ENCODE measurements at places on chromosomes 3 and 15.

- DNase-seq, result no peak
These were observed 343.9 kb upstream of the TPM1 start for GRCh38 chr15:62698646-62699045.

DNA sequence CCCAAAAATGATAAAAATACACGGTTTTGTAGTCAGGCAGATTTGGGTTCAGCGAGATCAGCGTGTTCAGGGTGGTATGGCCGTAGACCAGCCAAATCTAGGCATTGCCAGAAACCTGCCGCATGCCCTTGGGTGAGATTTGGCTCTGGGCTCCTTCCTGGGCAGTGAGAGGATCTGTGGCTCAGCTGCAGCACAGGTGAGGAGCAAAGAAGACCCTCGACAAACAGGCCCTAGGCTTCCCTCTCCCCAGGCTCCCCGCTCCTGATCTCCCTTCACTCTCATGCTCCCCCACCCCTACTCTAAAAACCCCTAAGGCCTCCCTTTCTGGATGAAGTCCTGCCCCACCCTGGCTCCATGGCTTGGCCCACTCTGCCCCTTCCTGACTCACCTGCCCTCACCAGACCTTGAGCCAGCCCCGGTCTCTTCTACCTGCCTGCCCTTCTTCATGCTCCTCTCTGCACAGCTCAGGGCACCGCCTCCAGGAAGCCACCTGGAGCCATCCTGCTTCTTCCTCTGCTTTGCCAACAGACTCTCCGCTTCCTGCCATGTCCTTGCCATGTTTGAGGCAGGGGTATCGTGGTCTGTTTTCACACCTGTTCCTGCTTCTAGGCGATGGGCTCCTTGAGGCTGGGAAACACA is 88.1 kb downstream of the CORO2B start:
- DNase-seq, result no peak

DNA sequence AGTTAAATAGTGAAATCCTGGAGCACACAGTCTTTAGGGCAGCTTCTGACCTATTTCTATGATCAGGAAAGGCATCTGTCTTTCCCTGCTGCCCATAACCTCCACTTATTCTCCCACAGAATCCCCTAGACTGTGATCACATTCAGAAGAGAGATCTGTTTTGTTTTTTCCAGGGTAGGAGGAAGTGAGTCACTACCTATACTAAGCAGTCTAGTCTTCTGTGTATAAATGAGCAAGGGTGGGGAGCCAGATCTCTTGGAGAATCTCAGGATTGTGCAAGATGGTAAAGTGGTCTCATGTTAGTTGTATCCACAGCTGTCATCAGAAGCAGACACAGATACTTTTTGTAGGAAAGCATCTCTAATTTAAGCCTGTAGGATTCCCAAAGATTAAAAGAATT is 11.8 kb upstream of the FBXO22 start:
- no peak for DNase-seq

DNA sequence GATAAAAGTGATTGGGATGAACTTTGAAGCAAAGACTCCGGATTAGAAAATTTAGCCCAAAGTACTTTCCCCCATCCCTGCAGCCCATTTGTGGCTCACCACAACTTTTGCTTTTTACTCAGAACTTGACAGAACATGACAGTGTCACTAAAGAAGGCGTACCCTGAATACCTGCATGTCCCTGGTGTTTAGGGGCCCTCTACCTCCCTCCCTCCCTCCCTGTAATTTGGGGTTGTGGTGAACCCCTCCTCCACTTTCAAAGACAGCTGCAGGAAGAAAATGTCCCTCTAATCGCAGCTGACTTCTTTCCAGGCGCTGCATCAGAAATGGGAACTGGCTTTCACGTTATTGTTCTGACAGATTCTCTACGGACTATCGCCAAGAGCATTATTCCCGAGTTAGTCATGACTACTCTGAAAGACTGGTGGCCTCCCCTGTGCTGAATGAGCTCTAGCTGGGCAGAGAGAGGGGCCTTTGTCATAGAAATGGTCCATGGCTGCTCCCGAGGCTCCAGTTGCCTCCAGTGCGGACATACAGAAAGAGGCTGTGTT is 93.2 kb upstream of the ARHGEF3 start:
- DNase-seq, result peak; percentile 18

- DNase-seq, result no peak
These were observed 3.1 kb upstream of the RPAP1 start for GRCh38 chr15:41546851-41547786.

GRCh38 chr15:92907896-92908712 is 8.0 kb downstream of the CHD2 start:
- DNase-seq, result peak; percentile 68

DNA sequence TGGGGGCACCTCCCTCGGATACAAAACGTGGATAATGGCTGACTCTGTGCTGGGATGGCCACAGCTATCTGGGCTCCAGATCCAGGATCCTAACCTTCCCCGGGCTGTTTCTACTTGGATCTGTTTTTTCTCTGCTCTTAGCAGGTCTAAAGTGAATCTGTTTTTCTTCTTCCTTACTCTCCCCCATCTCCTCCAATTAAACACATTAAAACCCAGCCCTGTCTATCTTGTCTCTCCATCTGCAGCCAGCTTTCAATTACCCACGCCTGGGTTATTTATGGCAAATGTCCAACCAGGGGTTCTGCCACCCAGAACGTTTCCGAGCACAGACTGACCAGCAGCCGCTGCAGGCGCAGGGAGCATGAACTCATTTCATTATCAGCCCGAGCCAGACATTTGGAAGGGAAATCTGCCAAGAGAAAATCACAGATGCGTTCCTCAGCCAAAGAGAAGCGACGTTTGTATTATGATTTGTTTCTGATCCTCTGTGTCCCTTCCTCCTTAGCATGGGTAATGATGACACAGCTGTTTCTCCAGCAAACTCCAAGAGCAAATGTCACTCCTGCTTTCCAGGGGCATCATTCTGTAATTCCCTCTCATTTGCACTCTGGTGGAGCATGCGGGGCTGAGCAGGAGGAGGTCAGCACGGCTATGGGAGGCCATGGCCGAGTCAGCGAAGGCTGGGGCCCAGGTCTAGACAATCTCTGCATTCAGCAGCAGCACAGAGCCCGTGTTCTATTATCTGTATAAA is 42.0 kb downstream of the UMPS start:
- no peak for DNase-seq

DNA sequence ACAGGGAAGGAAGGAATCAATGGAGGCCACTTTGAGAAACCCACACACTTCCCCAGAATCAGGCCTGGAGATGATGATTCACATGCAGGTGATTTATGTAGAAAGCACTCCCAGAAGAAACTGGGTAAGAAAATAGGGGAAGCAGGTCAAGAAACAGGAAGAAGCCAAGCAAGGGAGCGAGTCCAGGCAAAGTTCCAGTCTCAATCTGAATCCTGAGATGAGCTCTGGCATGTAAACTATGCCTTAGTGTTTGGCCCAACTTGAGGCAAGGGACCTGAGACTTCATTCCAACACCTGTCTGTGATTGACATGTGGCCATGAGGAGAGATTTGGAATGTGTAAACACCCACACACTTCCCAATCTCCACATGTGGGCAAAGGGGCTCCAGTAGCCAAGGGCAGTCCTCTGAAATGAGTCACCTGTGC is 61.6 kb upstream of the CTNNB1 start:
- no peak for DNase-seq

DNA sequence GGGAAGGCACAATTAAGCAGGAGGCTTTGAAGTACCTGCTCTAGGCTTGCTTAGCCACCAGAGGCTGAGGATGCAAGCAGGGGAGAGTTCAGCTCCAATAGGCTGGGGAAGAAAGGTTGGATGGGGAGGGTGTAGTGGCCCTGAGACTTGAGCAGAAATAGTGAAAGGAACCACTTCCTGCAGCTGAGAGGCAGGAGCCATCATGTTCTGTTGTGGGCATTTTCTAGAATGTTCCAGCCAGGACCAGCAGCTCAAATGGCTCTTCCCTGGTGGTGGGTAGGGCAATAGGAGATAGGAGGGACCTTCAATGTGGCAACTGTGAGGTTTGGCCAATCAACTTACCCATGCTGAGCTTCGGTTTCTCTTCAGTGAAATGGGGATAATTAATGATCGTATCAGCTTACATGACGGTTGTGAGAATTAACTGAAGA is 79.1 kb upstream of the CGNL1 start:
- DNase-seq, result no peak

GRCh38 chr3:142888099-142888480 is 793 bp downstream of the PCOLCE2 start:
- DNase-seq, result no peak

- DNase-seq, result no peak
These were observed 154.3 kb downstream of the PLCL2 start for GRCh38 chr3:17038900-17039553.

GRCh38 chr3:55691141-55691540 is 204.0 kb upstream of the WNT5A start:
- DNase-seq, result no peak

GRCh38 chr3:130711565-130712324 is 34.9 kb downstream of the PIK3R4 start:
- DNase-seq, result no peak

DNA sequence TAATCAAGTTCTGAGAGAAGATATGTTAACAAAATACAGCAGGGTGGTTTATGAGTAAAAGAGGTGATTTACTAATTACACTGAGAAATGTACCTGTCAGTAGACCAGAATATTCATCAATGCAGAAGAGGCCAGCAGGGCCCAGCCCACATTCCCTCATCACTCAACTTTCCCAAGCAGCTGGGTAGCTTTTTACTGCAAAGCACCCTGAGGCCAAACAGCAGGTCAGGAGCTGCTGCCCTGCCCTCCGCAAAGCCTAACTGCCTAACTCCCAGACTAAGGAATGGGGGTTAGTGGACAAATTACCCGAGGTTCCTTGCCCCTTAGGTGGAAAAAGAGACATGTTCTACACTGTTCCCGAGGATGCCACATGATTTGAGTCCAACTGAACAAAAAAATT is 108.2 kb downstream of the TBL1XR1 start:
- DNase-seq, result no peak

DNA sequence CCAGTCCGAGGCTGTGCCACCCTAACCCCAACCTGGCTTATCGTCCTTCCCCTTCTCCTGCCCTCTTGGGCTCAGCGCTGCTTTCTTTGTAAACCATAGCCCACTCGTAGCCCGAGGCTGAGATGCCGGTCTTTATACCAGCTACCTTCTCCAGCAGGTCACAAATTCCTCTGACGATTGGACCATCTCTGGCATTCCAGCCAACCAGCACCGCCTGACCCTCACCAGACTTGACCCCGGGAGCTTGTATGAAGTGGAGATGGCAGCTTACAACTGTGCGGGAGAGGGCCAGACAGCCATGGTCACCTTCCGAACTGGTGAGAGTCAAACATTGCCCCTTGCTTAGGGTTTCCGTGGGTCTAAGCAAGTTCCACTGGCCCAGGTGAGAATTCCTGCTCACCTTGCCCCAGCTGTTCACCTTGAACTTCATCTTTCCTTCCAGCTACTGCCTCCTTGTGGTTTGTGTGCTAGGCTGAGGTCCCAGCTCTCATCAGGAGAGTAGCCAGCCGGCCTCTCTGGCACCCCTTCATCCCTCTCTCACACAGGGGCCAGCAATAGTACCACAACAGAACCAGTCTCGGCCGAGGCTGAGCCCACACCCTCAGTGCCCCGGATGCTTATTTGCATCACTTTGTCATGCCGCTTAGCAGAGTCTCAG is 66.7 kb downstream of the BOC start:
- DNase-seq, result no peak

GRCh38 chr15:39273717-39274411 is 307.0 kb upstream of the THBS1 start:
- DNase-seq, result no peak

GRCh38 chr3:120101624-120102023 is 7.4 kb upstream of the GSK3B start:
- no peak for DNase-seq

DNA sequence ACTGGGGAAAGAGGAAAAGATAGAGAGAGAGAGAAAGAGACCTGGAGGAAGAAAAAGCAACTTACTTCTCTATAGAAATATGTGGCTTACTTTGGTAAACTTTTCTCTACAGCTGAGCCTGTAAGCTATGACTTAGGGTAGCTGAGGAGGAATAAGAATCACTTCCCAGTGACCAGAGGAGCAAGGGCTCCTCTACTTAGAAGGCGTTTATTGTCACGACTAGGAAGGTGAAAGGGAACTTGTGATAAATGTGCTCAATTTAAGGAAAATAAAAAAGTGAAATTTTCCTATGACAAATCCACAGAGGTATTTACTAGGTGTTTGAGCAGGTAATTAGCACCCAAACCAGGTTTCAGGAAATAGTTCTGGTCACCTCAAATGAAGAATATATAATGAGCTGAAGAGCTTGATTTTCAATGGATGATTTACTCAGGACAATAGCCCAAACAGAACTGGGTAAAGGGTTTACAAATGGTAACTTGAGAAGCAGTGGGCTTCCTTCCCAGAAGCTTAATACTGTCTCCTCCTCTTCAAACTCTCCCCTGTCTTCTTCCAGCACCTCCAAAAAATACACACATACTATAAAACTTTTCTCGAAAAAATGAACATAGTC is 46.1 kb downstream of the SOX2 start:
- no peak for DNase-seq

DNA sequence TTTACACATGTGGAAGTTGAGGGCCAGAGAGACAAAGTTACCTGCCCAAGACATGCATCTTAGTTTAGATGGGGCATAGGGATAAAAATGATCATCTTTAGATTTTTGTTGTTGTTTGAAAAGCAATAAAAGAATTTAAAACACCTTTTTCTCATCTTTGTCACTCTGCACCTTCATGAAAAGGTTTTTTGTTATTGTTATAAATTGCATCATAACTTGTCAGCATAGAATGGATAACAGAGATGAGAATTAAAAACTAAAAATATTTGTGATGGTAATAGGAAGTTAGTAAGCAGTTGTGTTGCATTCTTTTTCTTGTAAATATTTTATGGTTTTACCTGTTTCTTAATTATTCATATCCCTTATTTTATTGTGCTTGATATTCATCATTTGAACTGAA is 13.4 kb upstream of the ZBTB47 start:
- DNase-seq, result no peak

DNA sequence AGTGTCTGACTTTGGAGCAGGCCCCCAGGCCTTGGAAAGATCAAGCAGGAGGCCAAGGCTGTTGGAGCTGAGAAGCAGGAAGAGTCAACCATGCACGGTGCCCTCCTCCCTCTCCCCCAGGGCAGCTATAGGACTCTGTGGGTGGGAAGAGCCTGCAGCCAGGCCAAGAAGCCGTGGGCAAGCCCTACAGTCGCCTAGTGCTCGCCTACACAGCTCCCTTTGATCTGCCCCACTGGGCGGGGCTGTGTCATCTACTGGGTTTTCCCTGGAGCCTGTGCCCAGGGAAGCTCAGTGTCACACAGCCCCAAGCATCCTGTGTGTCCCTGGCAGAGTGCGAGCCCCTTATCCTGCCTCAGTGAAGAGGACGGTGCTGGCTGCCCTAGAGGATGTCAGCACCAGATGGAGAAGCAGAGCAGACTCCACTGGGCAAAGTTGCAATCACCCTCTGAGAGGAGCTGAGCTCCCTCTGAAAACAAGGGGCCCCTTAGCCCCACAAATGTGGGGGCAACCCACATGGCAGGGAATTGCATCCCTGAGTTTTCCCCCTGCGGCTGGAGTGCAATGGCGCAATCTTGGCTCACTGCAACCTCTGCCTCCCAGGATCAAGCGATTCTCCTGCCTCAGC is 72.2 kb downstream of the KLF13 start:
- DNase-seq, result peak; percentile 34

GRCh38 chr3:180416111-180416594 is 185.8 kb upstream of the TTC14 start:
- no peak for DNase-seq
